Right forelimb (tissue), 1 donor: ENCODE measurements at places on chromosomes 3 and 15.
A peak's percentile ranks its signal among the peaks of the same experiment; 100 is the strongest.

DNA sequence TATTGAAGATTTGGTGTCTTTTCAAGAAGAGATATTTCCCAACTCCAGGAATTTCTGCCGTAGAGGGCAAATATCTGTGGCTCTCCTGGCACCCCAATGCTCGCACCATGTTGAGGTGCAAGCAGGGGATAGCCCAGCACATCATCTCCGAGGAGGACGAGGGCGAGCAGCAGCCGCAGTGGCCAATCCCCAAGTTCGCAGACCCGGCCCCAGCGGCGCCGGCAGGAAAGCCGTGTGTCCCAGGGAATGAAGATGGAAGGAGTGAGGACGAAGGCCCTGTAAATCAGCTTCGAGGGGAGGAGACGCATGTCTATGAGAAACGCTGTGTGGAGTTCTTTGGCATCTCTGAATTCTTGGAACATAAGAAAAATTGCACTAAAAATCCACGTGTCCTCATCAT is 213.4 kb upstream of the UBE2E2 start:
- DNase-seq, result no peak

- DNase-seq, result peak; percentile 45
Measured at GRCh38 chr15:64461721-64462162, 1.4 kb downstream of the ZNF609 start.

GRCh38 chr15:96270581-96271172 is 59.8 kb upstream of the NR2F2 start:
- DNase-seq, result no peak

DNA sequence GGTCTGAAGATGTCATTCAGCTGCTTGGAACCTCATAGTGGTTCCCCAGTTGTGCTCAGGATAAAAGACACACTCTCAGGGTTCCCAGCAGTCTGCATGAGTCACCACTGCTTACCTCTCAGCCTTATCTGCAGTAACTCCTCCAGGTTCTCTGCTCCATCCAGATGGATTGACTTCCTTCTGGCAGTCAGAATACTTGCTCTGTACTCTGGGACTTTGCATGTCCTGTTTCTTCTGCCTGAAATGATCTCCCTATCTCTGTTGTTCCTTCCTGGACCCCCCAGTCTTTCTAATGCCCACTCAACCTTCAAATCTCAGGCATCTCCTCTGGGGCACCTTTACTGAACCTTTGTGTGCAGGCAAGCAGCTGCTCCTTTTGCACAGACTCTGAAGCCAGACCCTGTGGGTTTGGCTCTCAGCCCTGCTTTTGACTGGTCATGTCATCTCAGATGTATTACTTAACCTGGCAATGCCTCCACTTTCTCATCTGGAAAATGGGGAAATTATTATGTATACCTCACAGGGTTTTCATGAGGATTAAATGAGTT is 38.4 kb downstream of the ITPR1 start:
- no peak for DNase-seq

DNA sequence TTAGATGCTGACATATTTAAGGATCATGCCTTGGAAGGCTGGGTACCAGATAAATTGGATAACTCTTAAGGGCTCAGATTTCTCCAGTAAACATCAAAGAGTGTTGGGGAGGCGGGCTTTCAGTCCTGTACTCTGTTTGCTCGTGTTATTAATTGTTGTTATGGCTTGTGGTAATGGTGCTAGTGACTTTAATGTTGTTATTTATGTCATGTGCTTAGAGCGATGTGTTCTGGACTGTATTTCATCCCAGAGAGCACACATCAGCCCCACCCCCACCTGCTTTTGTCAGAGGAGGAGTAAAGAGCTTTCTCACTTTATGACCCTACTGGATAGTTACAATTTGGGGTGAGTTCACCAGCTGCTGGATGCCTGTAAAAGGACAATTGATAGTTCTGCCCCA is 386.3 kb downstream of the EPHB1 start:
- no peak for DNase-seq
